T-helper 17 cell (primary cell): ENCODE measurements at places on chromosomes 6 and 20. TPM values are rescaled to one million over a fixed set of nuclear protein-coding genes. Genes with fewer than 3 reads are reported as not detected.

DNA sequence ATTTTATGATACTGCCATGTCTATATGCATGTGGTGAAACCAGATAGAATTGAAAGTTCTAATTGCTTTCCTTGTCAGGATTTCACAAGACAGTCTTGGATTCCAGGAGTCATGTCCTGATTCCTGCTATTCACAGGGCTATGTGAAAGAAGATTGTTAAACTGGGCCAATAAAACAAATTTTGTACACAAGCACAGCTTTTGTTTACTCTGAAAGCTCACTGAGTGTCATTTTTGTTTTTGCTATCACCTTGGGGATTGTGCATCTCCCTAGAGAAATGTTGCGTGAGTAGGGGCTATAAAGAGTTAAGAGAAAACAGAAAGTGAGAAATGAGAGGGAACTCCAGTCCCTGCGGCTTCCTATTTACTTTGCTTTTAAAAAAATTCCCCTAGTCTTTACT is 627.5 kb downstream of the PKHD1 start:
- DNase-seq = no peak

DNA sequence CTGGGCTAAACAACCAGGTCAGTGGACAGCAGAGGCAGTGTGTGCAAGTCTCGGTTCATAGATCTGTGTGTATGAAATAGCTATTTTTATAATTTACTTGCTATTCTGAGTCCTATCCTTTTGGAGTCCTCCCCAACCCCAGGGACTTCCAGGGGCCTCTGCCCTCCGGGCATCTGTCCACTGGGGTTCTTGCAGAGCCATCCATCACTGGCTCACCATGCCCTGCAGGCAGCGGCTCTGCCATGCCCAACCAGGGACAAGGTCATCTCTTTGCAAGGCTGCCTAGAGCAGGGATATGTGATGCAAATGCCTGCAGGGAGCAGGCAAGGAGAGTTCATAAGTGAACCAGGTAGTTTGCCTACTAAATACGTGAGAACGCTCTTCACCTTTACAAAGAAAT is 10.5 kb upstream of the BEND3 start:
- DNase-seq = no peak

Gene PLEKHG1
- 4.7 TPM for total RNA-seq

- no peak for DNase-seq
Observed at GRCh38 chr6:138863321-138863720, 67.4 kb downstream of the ECT2L start.

DNA sequence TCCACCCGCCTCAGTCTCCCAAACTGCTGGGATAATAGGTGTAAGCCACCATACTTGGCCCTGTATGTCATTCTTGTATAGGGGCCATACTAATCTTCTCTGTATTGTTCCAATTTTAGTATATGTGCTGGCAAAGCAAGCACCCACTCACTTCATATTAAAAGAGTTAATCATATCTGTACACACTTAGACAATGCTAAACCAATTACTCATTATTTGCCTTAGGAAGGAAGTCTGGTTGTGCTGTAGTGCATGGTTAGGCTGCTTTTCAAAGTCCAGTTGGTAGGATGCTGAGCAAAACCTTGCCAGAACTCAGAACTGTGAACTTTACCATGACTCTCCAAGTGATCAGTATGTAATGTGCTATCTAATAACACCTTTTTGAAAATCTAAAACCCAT is 88.6 kb downstream of the LIN28B start:
- no peak for DNase-seq

- no peak for DNase-seq
Observed at GRCh38 chr6:56953597-56954402, 1.1 kb upstream of the BEND6 start.

GRCh38 chr6:157716251-157716995 is 106.6 kb upstream of the SNX9 start:
- no peak for DNase-seq

Gene HDGFL1
- not detected for total RNA-seq

DNA sequence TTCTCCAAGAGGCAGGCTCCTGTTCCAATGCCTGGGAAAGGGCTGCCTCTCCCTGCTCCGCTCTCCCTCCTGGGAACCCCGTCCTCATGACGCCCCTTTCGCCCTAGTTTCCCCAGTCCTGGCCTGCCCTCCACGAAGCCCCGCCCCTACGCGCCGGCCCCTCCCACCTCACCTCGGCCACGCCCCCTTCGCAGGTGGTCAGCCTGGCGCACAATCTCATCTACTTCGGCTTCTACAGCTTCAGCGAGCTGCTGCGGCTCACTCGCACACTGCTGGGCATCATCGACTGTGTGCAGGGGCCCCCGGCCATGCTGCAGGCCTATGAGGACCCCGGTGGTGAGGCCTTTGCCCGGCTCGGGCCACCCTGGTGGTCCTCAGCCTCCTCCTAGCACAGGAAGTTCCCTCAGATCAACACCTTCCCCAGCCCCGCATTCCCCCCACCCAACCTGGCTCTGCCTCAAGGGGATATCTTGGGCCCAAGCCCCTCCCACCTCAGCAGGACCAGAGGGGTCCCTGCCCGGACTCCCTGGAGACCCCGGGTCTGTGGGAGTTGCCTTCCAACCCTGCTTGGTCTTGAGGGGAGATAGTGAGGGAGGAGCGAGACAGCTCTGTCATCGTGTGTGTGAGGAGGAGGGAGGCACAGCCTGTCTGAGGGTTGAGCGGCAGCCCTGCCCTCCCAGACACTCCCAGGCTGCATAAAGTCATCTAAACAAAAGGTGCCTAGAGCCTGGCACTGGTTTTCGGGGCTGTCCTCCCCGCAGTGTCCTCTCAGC is 40.3 kb downstream of the UQCC2 start:
- DNase-seq = no peak

Gene ZC3H12D
- total RNA-seq = 219 TPM

- DNase-seq = no peak
Observed at GRCh38 chr6:149567194-149567586, 1.0 kb downstream of the GINM1 start.

DNA sequence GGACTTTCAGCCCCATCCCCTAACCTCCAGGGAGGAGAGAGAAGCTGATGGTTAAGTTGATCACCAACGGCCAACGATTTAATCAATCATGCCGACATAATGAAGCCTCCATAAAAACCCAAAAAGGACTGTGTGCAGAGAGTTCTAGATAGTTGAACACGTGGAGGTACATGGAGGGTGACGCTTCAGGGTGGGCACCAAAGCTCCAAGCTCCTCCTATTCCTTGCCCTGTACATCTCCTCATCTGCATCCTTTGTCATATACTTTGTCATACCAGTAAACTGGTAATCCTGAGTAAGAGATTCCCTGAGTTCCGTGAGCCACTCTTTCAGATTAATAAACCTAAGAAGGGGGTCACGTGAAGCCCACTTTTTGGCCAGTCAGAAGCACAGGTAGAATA is 3.7 kb upstream of the GMDS start:
- no peak for DNase-seq

Gene MAS1
- not detected for total RNA-seq

DNA sequence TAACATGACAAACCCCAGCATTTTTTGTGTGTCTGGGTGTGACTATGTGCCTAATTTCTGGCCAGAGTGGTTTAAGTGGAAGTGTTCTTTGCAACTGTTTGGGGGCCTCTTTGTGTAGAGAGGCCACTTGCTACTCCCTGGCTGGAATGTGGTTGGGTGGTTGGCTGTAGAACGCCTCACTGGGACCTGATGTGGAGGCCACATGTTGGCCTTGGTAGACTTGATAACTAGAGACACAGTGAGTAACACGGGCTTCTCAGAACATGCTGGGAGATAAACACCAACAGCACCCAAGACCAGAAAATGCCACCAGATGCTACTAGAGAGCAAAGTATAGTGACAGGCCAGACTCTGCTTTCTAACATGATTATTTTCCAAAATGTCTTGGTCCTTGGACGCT is 111.2 kb upstream of the ZFP64 start:
- no peak for DNase-seq

Gene ZNF292
- total RNA-seq = 103 TPM

DNA sequence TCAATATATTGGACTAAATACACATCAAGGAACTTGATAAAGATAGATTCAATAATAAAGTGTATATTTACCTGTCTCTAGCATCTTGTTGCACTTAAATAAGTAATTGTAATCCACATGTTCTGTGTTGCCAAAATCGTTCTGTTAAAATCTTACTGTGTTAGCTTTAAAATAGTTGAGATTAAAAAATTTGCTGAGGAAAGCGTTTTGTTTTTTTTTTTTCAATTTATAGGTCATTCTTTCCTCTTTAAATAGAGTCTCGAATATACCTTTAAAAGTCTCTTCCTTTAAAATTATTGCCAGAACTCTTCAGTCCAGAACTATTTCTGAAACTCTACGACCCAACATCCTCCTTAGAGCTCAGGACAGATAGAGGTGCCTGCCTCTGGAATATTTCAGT is 195.6 kb upstream of the OPRM1 start:
- no peak for DNase-seq

DNA sequence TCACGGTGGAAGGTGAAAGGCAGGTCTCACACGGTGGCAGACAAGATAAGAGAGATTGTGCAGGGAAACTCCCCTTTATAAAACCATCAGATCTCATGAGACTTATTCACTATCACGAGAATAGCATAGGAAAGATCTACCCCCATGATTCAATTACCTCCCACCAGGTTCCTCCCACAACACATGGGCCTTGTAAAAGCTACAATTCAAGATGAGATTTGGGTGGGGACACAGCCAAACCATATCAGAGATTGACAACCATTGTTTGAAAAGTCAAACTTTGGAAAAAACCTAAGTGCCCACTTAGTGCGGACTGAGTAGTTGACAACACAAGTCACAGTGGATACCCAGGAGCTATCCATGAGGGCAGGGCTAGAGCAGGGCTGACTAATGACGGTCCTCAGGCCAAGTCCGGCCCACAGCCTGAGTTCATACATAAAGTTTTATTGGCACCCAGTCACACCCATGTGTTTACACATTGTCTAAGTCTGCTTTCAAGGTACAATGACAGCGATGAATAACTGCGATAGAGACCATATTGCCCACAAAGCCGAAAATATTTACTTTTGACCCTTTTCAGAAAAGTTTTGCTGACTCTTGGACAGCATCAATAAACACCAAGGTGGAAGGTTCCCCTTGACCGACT is 33.8 kb upstream of the PMEPA1 start:
- DNase-seq = no peak

- no peak for DNase-seq
Observed at GRCh38 chr6:98215531-98215930, 618.8 kb upstream of the POU3F2 start.

DNA sequence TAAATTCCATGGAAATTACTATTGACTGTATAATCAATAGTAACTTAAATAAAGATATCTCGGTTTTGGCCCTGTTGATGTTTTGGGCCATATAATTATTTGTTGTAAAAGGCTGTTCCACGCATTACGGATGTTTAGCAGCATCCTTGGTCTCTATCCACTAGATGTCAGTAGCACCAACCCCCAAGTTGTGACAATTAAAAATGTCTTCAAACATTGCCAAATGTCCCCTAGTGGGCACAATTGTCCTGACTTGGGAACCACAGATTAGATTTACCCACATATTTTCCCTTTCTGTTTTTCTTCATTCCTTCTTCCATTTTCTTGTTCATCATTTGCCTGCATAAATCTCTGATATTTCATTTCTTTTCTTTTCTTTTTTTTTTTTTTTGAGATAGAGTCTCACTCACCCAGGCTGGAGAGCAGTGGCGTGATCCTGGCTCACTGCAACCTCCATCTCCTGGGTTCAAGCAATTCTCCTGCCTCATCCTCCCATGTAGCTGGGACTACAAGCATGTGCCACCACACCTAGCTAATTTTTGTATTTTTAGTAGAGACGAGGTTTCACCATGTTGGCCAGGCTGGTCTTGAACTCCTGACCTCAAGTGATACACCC is 13.6 kb upstream of the WFDC8 start:
- no peak for DNase-seq

GRCh38 chr20:13817342-13817741 is 32.5 kb downstream of the NDUFAF5 start:
- DNase-seq = no peak

Gene MUC21
- not detected for total RNA-seq

Gene TREML2
- 2.9 TPM for total RNA-seq

- peak; percentile 62 for DNase-seq
Observed at GRCh38 chr20:38875175-38875993, 50.8 kb upstream of the FAM83D start.

Gene HUS1B
- total RNA-seq = 4.5 TPM

Gene SLC17A2
- not detected for total RNA-seq

- no peak for DNase-seq
Observed at GRCh38 chr20:37278966-37279590, 10.4 kb upstream of the MANBAL start.

GRCh38 chr20:35166242-35166830 is 5.5 kb upstream of the PROCR start:
- DNase-seq = no peak

Gene TRIM40
- total RNA-seq = 3.5 TPM

- no peak for DNase-seq
Observed at GRCh38 chr20:49009899-49010631, 36.0 kb upstream of the CSE1L start.

DNA sequence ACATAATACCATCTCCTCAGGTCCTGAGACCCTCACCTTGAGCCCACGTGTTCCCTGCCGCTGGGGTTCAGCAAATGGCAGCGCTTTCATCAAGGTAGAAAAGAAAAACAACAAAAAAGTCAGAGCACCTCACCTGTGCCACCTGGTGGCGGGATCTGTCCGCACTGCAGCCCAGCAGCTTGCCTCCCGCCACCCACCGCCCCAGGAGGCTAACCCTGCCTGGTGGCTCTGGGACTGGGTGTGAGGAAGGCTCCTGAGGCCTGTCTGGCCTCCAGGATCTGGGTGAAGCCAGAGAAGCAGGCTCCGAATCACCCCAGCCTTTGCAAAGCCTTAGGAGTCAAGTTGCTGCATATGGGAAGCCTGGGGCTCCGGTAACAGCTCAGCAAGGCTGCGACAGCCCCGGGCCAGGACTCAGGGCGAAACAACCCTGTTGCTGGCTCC is 270.8 kb downstream of the BMP7 start:
- DNase-seq = no peak

DNA sequence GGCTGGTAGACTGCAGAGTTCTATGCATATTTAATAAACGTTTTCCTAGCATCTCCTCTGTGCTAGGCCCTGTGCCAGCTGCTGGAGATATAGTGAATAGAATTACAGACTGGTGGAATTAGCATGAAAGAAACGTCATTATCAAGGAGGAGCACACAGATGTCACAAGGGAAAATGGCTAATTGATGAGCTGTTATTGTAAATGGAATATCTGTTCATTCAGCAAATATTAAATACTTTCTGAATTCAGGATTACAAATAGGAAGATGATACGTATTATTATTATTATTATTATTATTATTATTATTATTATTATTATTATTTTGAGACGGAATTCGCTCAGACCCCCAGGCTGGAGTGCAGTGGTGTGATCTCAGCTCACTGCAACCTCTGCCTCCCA is 1.2 kb downstream of the AAR2 start:
- no peak for DNase-seq

- DNase-seq = no peak
Observed at GRCh38 chr20:45254383-45255262, at the start of gene SLPI. SLPI (minus strand) TSS chr20:45254564; CDS start chr20:45254543, 21 bp downstream.

Gene CDH4
- 0.67 TPM for total RNA-seq

Gene SLC17A4
- total RNA-seq = not detected

Gene PTCRA
- 35.0 TPM for total RNA-seq

GRCh38 chr20:40134176-40134575 is 554.9 kb downstream of the MAFB start:
- no peak for DNase-seq
